ENCODE measurements at places on chromosomes 1 and 21.
A peak's percentile ranks its signal among the peaks of the same experiment; 100 is the strongest.

GRCh38 chr1:205626216-205626615 lies 5.6 kb downstream of the ELK4 start:
- no peak for DNase-seq

DNA sequence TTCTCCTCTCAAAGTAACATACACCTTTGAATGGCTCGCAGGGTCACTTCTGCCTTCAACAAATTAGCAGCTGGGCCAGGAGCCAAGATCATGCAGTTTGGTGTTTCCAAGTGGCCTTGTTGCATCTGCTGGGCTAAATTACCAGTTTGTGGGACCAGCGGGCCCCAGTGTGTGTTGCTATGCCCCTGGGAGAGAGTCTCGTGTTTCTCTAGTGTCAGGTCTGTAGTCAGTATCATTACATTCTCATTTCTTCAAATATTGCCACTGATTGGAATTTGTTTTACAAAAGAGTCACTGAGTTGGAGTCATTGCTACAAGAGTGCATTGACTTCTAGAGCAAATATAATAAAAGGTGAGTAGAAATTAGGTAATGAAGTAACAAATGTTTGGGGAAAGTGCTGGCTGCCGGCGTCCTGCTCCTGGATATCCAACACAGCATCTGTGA lies 35.5 kb downstream of the RHOU start:
- no peak for DNase-seq

DNA sequence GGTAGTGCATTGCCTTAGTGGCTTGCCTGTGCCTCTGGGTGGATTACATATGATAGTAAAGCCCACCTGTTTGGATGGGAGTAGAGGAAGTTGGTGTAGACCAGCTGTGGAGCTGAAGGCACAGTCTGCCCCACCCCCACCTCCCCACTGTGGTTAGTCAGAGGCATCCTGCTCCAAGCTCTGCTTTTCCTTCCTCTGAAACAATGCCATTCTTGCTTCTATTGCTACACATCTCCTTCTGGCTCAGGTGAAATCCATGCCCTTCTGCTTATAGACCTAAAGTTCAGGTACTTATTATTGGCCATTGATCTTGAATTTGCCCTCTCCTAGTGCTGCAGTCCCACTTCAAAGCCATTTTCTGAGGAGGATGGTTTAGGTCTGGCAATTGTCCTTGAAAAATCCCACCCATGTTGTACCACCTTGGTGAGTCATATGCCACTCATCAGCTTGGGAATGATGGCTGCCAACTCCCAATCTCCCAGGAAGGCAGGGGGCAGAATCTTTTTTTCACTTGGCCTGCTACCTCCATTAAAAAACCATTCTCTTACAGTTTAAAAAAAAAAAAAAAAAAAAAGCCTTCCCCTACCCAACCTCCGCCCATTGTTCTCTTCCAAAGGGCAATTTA lies 6.7 kb upstream of the TXLNA start:
- DNase-seq, result no peak

DNA sequence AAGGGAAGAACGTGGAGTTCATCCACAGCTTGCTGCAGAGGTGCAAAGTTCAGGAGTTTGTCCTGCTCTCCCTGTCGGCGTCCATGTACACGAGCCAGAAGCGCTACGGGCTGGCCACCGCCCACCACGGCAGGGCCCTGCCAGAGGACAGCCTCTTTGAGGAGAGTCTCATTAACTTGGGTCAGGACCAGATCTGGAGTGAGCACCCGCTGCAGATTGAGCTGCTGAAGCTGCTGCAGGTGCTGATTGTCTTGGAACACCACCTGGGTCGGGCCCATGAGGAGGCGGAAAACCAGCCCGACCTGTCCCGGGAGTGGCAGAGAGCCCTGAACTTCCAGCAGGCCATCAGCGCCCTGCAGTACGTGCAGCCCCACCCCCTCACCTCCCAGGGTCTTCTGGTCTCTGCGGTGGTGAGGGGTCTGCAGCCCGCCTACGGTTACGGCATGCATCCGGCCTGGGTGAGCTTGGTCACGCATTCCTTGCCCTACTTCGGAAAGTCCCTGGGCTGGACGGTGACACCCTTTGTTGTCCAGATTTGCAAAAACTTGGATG lies 73.8 kb upstream of the MORC3 start:
- no peak for DNase-seq

- DNase-seq, result peak; percentile 22
Observed at GRCh38 chr1:30379684-30380624, 343.4 kb downstream of the MATN1 start.

- DNase-seq, result no peak
Observed at GRCh38 chr1:185581961-185582725, 152.0 kb upstream of the HMCN1 start.

DNA sequence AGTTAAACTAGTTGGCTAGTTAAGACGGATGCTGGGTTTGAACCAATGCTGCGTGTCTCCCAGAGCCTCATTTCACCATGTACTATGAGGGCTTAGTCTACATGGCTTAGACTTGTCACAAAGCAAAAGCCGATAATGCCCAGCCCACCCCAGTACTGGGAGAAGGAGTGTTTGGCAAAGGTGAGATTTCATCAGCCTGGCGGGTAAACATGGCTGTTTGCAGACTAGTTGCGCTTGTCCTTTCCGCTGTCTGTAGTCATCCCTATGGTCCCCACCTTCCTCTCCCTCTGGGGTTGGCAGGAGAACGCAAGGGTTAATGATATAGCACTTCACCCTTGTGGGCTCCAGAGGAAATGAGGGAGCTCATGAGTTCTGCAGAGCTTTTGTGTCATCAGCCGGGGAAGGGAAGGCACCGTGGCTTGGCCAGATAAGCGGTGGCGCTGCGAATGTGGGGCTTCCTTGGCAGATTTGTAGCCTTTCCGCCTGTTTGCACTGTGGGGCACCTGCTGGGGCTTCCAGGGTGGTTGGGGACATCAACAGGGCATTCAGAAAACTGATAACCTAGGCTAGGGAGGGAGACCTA lies 29.2 kb downstream of the SOX13 start:
- no peak for DNase-seq

GRCh38 chr1:3700631-3701030 lies 48.3 kb downstream of the TP73 start:
- DNase-seq, result no peak

DNA sequence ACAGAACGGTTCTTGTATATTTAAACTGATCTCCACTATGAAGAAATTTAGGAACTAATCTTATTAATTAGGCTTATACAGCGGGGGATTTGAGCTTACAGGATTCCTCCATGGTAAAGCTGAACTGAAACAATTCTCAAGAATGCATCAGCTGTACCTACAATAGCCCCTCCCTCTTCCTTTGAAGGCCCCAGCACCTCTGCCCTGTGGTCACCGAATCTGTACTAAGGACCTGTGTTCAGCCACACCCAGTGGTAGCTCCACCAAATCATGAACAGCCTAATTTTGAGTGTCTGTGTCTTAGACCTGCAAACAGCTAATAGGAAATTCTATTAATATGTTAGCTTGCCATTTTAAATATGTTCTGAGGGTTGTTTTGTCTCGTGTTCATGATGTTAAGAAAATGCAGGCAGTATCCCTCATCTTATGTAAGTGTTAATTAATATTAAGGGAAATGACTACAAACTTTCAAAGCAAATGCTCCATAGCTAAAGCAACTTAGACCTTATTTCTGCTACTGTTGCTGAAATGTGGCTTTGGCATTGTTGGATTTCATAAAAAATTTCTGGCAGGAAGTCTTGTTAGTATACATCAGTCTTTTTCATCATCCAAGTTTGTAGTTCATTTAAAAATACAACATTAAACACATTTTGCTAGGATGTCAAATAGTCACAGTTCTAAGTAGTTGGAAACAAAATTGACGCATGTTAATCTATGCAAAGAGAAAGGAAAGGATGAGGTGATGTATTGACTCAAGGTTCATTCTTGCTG lies 147.2 kb downstream of the NR5A2 start:
- DNase-seq, result no peak

GRCh38 chr21:25905126-25905525 lies 170.4 kb downstream of the GABPA start:
- DNase-seq, result no peak

GRCh38 chr1:16015960-16016901 lies 1.6 kb downstream of the HSPB7 start:
- no peak for DNase-seq

GRCh38 chr1:171841931-171842761 lies 848 bp downstream of the DNM3 start:
- no peak for DNase-seq

DNA sequence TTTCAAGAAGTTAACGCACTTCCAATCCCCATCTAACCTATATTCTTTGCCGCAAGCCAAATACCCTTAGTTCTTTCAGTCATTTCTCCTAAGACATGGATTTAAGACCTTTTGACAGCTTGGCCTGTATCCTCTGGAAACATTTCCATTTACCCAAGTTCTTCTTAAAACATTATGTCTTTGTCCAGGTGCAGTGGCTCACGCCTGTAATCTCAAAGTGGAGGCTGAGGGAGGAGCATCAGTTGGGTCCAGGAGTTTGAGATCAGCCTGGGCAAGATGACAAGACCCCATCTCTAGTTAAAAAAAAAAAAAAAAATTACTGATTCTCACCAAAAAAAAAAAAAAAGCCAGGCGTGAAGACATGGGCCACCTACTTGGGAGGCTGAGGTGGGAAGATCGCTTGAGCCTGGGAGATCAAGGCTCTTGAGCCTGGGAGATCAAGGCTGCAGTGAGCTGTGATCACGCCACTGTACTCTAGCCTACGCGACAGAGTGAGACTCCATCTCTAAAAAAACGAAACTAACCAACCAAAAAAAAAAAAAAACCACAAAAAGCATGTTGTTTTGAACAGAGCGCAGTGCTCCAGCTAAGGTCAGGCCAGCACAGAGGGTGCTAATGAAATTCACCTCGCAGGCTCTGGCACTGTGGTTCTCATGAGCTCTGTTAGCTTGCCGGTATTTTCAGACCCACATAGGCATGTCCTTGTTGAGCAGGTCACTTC lies 36.0 kb downstream of the NUAK2 start:
- peak; percentile 66 for DNase-seq

- no peak for DNase-seq
Observed at GRCh38 chr1:73097917-73098316, 815.6 kb upstream of the NEGR1 start.

DNA sequence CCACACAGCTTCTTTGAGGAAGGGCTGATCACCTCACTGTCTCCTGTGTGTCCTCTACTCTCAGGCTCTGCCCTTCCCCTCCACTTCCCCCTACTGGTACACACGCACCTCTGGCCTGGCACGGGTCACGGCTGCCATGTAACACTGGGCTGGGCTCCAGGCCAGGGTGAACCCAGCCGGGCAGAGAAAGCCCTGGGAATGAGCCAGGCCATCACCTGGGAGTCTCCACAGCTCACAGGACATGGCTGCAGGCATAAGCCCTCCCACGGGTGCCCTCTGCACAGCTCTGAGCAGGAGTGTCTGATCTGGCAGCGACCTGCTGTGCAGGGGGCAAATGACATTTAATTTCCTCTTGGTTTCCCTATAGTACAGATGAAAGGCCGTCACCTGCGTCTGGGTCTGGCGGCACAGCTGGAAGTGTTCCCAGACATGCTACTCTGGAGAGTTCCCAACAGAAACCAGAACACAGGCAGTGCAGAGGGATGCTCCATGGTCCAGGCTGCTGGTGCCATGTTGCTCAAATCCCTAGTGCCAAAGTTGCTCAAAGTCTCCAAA lies 61.2 kb downstream of the ERI3 start:
- DNase-seq, result no peak

DNA sequence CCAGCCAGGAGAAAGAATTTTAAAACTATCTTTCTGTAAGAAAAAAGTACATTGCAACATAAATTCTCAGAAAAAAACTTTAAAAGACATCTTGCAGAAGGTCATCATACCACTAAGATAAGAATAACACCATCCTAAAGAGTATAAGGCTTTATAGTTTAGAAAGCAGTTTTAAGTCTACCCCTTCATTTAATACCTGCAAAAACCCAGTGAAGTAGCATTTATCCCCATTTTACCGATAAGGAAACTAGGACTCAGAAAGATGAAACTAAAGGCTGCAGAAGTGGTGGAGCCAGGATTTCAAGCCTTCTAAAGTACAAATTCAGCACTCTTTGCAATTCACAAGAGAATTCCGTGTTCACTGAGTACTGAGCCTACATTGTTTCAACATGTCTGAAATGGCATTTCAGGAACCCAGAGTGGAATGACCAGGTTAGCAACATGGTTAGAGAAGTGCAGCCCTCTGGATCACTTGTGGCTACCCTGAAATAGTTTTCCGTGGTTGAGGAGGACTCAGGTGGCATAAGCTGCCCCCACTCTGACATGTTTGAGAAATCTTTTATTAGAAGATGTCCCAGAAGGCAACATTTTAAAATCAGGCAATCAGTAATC lies 6.7 kb downstream of the MYCL start:
- DNase-seq, result no peak

DNA sequence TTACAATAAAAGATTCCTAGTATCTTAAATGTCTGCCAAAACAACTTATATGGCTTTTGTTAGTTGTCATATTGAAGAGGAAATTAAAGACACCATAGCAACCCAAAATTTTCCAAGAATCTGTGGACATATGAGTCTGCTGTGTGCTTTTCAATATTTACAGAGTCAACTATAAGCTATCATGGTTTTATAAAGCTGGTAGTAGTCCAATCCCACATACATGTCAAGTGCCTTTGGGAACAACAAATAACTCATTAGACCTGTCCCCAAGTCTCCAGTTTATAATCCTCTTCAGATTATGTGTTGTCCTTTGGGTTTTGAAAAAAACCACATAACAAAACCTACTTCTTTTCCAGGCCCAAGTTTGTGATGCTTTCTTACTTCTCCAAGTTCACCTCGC lies 293.8 kb upstream of the USP25 start:
- no peak for DNase-seq

DNA sequence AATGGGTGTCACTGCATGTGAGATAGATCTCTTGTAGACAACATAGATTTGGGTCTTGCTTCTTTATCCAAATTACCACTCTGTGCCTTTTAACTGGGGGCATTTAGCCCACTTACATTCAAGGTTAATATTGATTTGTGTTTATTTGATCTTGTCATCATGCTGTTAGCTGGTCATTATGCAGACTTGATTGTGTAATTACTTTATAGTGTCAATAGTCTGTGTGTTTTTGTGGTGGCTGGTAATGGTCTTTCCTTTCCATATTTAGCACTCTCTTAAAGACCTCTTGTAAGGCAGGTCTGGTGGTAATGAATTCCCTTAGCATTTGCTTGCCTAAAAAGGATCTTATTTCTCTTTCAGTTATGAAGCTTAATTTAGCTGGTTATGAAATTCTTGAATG lies 29.6 kb downstream of the ZNF691 start:
- DNase-seq, result no peak

- no peak for DNase-seq
Observed at GRCh38 chr1:78333502-78333901, 157.3 kb upstream of the PTGFR start.

DNA sequence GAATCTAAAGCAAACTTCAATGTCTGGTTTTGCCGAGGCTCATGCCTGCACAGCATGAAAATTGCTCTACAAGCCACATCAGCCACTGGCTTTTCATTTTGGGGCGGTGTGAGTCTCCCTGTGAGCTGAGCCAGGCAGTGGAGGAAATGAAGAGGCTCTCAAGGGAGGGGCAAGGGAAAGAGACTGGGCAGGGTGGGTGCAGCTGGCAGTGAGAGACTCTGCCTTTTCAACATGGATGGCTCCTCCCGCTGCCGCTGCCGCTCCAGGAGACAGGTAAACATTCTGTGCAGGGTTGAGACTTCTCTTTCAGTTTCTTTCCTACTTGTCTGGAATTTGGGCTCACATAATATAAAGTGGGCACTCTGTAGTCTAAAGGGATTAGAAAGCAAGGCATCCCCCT lies 11.3 kb upstream of the CTSE start:
- no peak for DNase-seq
